K562 (cell line): ENCODE measurements at places on chromosomes 12 and 14. TPM values are rescaled to one million over a fixed set of nuclear protein-coding genes. Genes with fewer than 3 reads are reported as not detected.

DNA sequence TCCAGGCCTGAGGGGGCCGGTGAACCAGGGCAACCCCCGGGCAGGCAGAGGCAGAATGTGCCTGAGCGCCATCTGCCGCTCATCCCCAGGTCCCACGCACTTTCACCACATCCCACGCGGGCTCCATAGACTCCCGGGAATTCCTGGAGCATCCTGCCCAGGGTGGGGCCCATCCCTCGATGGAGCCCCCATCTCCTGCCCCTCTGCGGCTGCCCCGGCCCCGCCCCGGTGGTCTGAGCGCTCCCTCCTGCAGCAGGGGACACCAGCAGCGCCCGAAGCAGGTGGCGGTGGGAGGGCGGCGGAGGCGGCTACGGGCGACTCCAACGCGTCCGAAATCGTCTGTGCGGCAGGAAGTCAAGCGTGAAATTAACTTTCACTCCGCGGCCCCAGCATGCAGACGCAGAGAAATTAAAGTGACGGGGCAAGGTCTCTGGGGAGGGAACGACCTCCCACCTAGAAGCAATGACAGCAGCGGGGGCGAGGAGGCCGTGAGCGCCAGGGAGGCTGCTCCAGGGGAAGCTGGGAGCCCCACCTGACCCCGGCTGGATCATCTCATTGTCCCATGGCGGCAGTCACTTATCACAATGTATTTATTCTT lies 122.2 kb downstream of the NCOR2 start:
- no peaks in the 10 kb centered on the region for H3K27me3 ChIP-seq
- peaks cover 38% of the 10 kb centered on the region; the same call in 1 of the 3 replicates for H3K36me3 ChIP-seq
- H3K4me3 ChIP-seq: no peak overlapping the region
- no peak overlapping the region for H3K27ac ChIP-seq
- H3K4me1 ChIP-seq: no peaks in the 10 kb centered on the region
- no peak for DNase-seq

GRCh38 chr12:47316609-47317049 lies 236.9 kb upstream of the AMIGO2 start:
- no peak for DNase-seq
- no peak overlapping the region for H3K4me3 ChIP-seq
- H3K36me3 ChIP-seq: no peaks in the 10 kb centered on the region
- H3K27ac ChIP-seq: no peak overlapping the region

- no peaks in the 10 kb centered on the region; the same call in 2 of the 3 replicates for H3K27me3 ChIP-seq
- no peaks in the 10 kb centered on the region for H3K4me1 ChIP-seq
- DNase-seq: no peak
- peaks cover 4% of the 10 kb centered on the region; the same call in 1 of the 3 replicates for H3K36me3 ChIP-seq
- H3K27ac ChIP-seq: no peak overlapping the region
Observed at GRCh38 chr14:69048456-69048855, 69.4 kb upstream of the ACTN1 start.

GRCh38 chr12:124233846-124234640 lies 60.9 kb upstream of the RFLNA start:
- no peak overlapping the region for H3K27ac ChIP-seq
- H3K4me1 ChIP-seq: no peaks in the 10 kb centered on the region
- no peaks in the 10 kb centered on the region for H3K36me3 ChIP-seq
- no peak for DNase-seq
- no peak overlapping the region for H3K4me3 ChIP-seq

DNA sequence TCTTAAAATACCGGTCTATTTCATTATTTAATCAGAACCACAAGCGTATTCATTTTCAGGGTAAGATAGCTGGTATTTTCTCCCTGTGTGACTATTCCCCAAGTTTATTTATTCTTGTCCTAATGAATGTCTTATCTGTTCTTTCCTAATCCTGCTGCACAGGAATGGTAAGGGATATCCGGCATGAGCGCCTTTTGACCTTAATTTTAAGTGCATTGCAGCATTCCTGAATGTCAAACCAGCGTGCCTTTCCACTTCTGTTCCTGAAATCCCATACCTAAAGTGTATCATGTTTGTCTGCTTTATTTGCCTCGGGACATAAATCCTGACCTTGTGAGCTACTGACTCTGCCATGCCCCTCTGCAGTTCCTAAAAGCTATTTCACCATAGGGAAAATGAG lies 1713.2 kb upstream of the FLRT2 start:
- H3K27ac ChIP-seq: no peak overlapping the region
- H3K27me3 ChIP-seq: no peaks in the 10 kb centered on the region
- H3K4me1 ChIP-seq: no peaks in the 10 kb centered on the region
- no peak overlapping the region for H3K4me3 ChIP-seq

DNA sequence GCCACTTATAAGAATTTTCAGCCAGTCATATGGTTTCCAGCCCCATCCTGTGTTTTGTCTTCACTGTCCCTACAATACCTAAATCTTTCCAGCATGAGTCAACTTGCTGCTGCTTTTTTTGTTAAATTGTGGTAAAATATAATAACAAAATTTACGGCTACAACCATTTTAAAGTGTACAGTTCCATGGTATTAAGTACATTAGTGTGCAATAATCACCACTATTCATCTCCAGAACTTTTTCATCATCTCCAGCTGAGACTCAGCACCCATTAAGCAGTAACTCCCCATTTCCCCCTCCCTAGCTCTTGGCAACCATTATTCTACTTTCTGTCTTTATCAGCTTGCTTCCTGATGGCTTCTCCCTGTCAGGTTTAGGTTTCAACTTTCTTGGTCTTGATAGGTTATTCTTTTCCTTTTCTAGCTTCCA lies 39.1 kb downstream of the FRS2 start:
- no peak for DNase-seq
- peaks cover 11% of the 10 kb centered on the region; the same call in 2 of the 3 replicates for H3K4me1 ChIP-seq
- H3K27ac ChIP-seq: no peak overlapping the region
- no peak overlapping the region for H3K4me3 ChIP-seq
- no peaks in the 10 kb centered on the region for H3K27me3 ChIP-seq

DNA sequence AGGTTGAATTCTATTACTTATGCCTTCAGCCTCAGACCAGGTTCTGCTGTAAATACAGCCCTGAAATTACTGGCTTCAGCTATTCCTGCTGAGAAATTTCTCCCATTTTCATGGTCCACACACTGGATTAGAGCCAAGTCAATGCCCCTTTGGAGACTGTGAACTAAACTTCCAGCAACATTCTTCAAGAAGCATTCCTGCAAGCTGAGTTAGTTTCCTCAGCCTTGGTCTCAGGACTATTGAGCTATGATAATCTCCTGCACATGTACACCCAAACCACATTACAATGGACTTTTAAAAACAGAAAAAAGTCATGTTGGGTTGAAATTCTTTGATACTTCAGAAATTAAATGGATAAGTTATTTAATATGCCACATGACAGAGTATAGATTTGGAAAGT lies 58.0 kb upstream of the AVPR1A start:
- H3K36me3 ChIP-seq: no peaks in the 10 kb centered on the region
- no peak for DNase-seq
- no peak overlapping the region for H3K27ac ChIP-seq
- H3K4me1 ChIP-seq: no peaks in the 10 kb centered on the region

The CPNE6 gene
- total RNA-seq: not detected in 2 replicates

GRCh38 chr12:120639771-120640721 lies at the start of gene CABP1:
Gene CABP1 (plus strand): TSS chr12:120640626. CDS start chr12:120640686, 60 bp downstream.
- peak within 1 kb of the TSS; percentile 39 for H3K4me3 ChIP-seq
- H3K27me3 ChIP-seq: peaks cover 33% of the 10 kb centered on the region
- H3K36me3 ChIP-seq: no peaks in the 10 kb centered on the region

The TEX22 gene
- 1.0 and 1.7 TPM in 2 replicates for total RNA-seq

- H3K4me3 ChIP-seq: no peak overlapping the region
- DNase-seq: peak; percentile 49
- H3K27me3 ChIP-seq: no peaks in the 10 kb centered on the region
- no peaks in the 10 kb centered on the region for H3K36me3 ChIP-seq
- peaks cover 4% of the 10 kb centered on the region; the same call in 1 of the 2 replicates for H3K4me1 ChIP-seq
- peak overlapping the region; percentile 38; the same call in 1 of the 3 replicates for H3K27ac ChIP-seq
Observed at GRCh38 chr12:107079172-107080011, 14.0 kb downstream of the CRY1 start.

DNA sequence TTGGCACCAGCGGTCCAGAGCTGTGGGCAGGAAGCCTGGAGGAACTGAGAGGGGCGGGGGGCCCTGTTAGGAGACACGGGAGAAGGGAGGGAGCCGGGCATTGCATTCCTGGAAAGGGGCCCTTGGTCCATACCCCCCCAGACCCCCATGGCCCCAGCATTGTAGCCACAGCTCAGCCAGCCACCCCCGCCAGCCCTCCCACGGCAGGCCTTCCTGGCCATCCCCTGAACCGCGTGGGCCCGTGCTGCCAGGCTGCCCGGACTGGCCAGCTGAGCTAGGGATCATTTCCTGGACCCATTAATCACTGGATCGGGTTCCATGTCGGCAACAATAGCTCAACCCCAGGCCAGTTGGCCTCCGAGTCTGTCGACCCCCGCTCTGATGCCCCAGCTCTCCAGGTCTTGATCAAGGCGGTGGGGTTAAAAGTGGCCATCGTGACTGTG lies 39.8 kb upstream of the DIO3 start:
- no peaks in the 10 kb centered on the region for H3K4me1 ChIP-seq
- no peak overlapping the region for H3K27ac ChIP-seq
- H3K27me3 ChIP-seq: peaks cover 66% of the 10 kb centered on the region
- no peaks in the 10 kb centered on the region for H3K36me3 ChIP-seq
- no peak overlapping the region for H3K4me3 ChIP-seq

GRCh38 chr14:50530794-50531365 lies 1.5 kb downstream of the MAP4K5 start:
- H3K4me1 ChIP-seq: peaks cover 12% of the 10 kb centered on the region
- no peaks in the 10 kb centered on the region for H3K27me3 ChIP-seq
- peaks cover 16% of the 10 kb centered on the region; the same call in 2 of the 3 replicates for H3K36me3 ChIP-seq

GRCh38 chr12:39205969-39206368 lies 237.0 kb downstream of the KIF21A start:
- no peaks in the 10 kb centered on the region for H3K4me1 ChIP-seq
- no peak overlapping the region for H3K27ac ChIP-seq
- no peaks in the 10 kb centered on the region for H3K27me3 ChIP-seq
- no peak for DNase-seq
- no peaks in the 10 kb centered on the region for H3K36me3 ChIP-seq
- H3K4me3 ChIP-seq: no peak overlapping the region

The ITGA7 gene
- 1.9 and 2.3 TPM in 2 replicates for total RNA-seq

The KCNC2 gene
- not detected in 2 replicates for total RNA-seq

The VPS33A gene
- 33.4 and 34.3 TPM in 2 replicates for total RNA-seq

The LTBR gene
- 65.0 and 67.2 TPM in 2 replicates for total RNA-seq

DNA sequence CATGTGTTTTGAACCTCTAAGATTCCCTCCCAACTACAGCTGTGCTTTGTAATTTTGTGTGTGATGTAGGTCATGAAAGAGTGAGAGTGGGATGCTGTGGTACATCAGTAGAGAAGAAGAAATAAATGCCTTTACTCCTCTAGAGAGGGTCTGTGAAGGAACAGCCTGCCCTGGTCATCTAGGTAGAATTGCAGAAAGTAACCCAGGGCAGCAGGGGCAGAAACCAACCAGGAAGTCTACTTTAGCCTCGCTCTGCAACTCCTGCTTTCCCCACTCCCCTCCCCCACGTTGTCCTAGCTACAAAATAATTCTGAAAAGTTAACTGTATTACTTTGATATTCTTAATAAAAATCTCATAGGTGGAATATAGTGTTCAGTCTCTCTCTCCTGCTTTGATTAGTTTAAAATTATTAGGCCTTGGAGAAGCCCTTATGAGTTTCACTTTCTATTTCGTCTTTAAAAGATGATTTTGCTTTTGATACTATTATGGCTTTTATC lies 7.5 kb downstream of the TBK1 start:
- peaks cover 62% of the 10 kb centered on the region for H3K36me3 ChIP-seq
- H3K27me3 ChIP-seq: no peaks in the 10 kb centered on the region
- H3K27ac ChIP-seq: peak overlapping the region; percentile 62
- no peak overlapping the region for H3K4me3 ChIP-seq

DNA sequence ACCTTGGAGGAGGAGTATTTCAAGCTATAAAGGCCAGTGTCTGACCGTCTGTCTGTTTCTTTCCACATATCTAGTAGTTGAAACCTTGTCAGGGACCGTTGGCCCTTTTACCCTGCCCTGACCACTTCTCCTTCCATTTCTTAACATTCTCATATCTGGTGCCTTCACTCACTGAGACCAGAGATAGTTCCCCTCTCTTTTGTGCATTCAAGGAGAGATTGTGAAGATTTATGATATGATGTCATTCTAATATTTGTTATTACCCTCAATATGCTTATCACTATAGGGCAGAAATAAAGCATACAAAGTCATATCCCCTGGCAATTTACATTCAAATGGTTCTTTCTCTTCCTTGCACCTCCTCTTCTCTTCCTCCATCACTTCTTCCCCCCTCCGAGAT lies 83.3 kb downstream of the PLXNC1 start:
- peaks cover 29% of the 10 kb centered on the region for H3K27me3 ChIP-seq
- no peak for DNase-seq
- H3K27ac ChIP-seq: no peak overlapping the region
- no peaks in the 10 kb centered on the region for H3K36me3 ChIP-seq
- H3K4me3 ChIP-seq: no peak overlapping the region

The TPPP2 gene
- not detected in 2 replicates for total RNA-seq

The FGF6 gene
- not detected in 2 replicates for total RNA-seq

DNA sequence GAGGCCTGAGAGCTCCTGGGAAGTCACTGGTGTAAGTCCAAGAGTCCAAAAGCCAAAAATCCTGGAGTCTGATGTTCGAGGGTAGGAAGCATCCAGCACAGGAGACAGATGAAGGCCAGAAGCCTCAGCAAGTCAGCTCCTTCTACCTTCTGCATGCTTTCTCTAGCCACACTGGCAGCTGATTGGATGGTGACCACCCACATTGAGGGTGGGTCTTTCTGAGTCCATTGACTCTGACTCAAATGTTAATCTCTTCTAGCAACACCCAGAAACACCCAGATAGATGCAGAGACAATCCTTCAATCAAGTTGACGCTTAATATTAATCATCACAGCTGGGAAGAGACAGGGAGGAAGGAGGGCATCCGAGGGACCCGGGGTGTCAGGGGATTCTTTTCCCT lies 305.8 kb downstream of the AACS start:
- DNase-seq: no peak
- no peaks in the 10 kb centered on the region for H3K4me1 ChIP-seq
- H3K4me3 ChIP-seq: no peak overlapping the region
- no peaks in the 10 kb centered on the region for H3K36me3 ChIP-seq

The GAS2L3 gene
- total RNA-seq: 5.0 and 5.9 TPM in 2 replicates

DNA sequence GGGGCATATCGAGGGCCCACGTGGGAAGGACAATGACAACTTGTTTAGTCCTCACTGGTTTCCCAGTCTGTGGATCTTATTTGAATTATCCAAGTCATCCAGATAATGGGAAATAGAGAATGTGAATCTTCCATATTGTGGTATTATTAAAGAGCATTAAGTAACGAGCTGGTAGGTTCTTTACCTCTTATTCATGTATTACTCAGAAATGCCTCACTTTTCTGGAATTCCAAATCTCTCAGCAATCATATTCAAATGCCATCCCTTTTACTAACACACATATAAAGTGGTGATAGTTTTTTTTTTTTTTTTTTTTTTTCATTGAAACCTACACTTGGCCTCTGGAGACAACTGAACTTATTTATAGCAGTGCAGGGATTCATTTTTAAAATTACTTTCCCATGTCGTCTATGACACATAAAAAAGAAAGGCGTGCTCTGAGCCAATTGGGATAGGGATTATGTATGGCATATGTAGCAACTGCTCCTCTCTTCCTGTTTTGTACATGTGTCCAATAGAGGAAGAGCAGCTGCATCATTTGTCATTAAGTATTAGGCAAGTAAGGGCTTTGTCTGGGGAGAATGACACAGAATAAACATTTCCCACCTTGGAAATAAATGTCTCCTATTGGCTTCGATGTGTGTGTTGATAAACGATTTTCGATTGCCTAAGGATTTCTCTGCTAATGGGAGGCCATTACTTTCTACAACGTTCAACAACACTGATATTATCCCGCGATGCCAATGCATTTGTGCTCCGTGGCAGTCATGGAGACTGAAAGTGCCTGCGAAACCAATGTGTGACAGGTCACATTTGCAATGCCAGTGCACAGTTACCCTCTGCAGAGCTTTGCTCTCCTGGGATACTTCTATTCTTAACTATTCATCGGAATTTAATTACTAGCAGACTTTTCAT lies 78.6 kb upstream of the IFNG-AS1 start:
- H3K4me3 ChIP-seq: no peak overlapping the region
- no peaks in the 10 kb centered on the region for H3K36me3 ChIP-seq
- H3K27ac ChIP-seq: no peak overlapping the region
- H3K4me1 ChIP-seq: no peaks in the 10 kb centered on the region
- H3K27me3 ChIP-seq: no peaks in the 10 kb centered on the region
